ENCODE measurements at places on chromosomes 7 and 10. TPM values are rescaled to one million over a fixed set of nuclear protein-coding genes. Genes with fewer than 3 reads are reported as not detected.

CHST12 gene
- total RNA-seq = 11.8 TPM

DGKI gene
- 2.8 TPM for total RNA-seq

WNT2 gene
- total RNA-seq = not detected

GDF2 gene
- total RNA-seq = not detected

MAGI2 gene
- total RNA-seq = 0.11 TPM

MEOX2 gene
- total RNA-seq = not detected

EVX1 gene
- total RNA-seq = not detected

LMOD2 gene
- not detected for total RNA-seq

GRM3 gene
- not detected for total RNA-seq

PTER gene
- 19.9 TPM for total RNA-seq

AQP1 gene
- not detected for total RNA-seq

GPNMB gene
- total RNA-seq = 0.59 TPM

FRMPD2 gene
- not detected for total RNA-seq

TFAM gene
- 85.0 TPM for total RNA-seq

TNS3 gene
- 5.3 TPM for total RNA-seq

CTTNBP2 gene
- total RNA-seq = not detected

C10orf62 gene
- not detected for total RNA-seq

HPS1 gene
- total RNA-seq = 62.0 TPM

MAT1A gene
- total RNA-seq = not detected

AKR1C1 gene
- 0.97 TPM for total RNA-seq

ARHGAP19 gene
- 29.9 TPM for total RNA-seq

AMZ1 gene
- 0.07 TPM for total RNA-seq

SAMD9L gene
- total RNA-seq = 15.3 TPM

TPK1 gene
- total RNA-seq = 12.4 TPM

CLRN3 gene
- not detected for total RNA-seq

SH2D4B gene
- total RNA-seq = not detected

IDI2 gene
- not detected for total RNA-seq

TUBAL3 gene
- total RNA-seq = not detected

CYP2C18 gene
- 0.57 TPM for total RNA-seq

MYH16 gene
- total RNA-seq = not detected

UBE3C gene
- 84.9 TPM for total RNA-seq

PNLIPRP2 gene
- not detected for total RNA-seq

ZEB1 gene
- 68.6 TPM for total RNA-seq

SFRP5 gene
- not detected for total RNA-seq

ZNF365 gene
- not detected for total RNA-seq

TRDMT1 gene
- 4.2 TPM for total RNA-seq

MYO3A gene
- total RNA-seq = not detected
